ENCODE measurements at places on chromosomes 1 and 21.

- DNase-seq, result no peak
Observed at GRCh38 chr21:18499761-18500376, 96.3 kb upstream of the TMPRSS15 start.

DNA sequence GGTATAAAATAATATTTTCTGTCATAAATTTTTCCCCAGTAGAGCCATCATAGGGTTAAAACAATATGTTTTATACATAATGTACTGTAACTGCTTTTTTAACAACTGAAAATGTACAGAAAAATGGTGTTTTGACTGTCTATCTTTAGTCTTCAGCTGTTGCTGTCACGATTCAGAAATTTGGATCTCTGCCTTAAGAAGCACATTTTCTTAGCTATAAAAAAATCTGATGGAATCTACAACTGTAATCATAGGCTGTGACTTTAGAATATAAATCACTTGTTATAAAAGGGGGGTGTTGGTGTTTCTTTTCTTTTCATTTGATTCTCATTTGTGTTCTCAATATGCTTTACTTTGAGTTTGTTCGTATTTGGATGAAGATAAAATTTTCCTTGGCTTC lies 187.5 kb downstream of the PDE4B start:
- DNase-seq, result no peak

GRCh38 chr1:175853681-175854080 lies 110.3 kb upstream of the TNR start:
- no peak for DNase-seq

GRCh38 chr1:20485527-20486456 lies at the start of gene CAMK2N1:
TSS of gene CAMK2N1 (minus strand) at chr1:20486210. CDS start at chr1:20485379, 831 bp downstream.
- DNase-seq, result peak; percentile 27

GRCh38 chr1:59769736-59770095 lies 45.0 kb upstream of the HOOK1 start:
- DNase-seq, result no peak

GRCh38 chr21:44006656-44007055 lies 5.5 kb upstream of the TRAPPC10 start:
- DNase-seq, result no peak

DNA sequence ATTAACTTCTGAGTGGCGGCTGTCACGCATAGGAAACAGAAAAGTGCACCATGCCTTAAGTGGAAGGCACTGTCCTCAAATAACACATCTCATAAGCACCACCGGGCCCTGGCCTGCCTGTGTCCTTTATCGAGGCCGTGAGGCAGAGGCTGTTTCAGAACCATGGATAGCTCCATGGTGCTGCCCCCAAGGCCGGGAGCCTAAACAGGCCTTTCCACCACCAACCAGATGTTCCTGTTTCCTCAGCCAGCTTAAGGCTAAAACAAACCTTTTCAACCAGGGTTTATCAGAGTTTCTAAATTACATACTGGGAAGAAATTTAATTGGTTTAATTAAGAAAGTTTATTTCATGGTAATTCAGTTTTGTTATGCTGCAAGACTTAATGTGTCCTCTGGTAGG lies 114.4 kb downstream of the DMRTA2 start:
- no peak for DNase-seq

- DNase-seq, result no peak
Observed at GRCh38 chr1:165224504-165224903, 132.0 kb downstream of the LMX1A start.

DNA sequence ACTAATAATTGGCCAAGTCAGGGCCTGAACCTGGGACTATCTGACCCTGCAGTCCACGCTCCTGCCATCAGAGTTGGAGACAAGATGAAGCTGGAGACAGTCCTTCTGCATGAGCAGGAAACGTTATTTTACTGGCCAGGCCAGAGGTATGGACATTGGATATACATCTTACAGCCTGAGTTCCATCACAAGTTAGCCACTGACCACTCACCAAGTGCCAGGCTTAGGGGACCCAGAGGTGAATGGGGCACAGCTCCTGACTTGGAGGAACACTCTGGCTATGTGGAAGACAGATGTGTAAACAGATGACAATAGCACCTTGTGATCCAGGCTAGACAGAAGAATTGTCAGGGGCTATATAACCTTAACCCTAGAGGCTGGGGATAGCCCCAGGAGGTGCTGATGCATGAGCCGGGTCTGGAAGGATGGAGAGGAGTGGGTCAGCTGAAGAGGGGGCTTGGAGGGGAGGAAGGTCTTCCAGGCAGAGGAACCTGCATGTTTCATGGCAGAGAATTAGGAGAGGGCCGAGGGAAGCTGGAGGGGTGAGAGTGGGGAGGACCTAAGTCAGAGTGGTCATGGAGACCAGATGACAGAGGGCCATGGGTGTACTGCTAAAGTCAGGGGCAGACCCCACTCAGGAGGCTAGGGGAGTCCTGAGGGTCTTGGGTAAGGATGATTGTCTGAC lies 52.5 kb upstream of the DMRTB1 start:
- DNase-seq, result no peak

DNA sequence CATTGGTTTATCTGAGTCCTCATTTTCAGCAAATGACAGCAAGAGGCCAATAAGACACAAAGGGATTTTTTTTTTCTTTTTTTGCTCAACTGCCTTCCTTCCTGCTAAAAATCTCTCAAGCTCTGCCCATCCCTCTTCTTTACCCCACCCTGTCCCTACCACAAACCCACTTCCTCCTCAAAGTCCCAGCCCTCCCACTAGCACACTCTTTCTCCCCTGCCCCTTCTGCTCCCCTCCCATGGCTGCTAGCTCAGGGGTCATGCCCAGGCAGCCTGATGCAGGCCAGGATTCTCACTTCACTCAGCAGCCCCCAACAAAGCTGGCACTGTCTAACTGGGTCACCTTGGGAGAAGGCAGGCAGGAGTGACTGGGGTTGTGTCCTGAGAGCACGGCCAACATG lies 28.8 kb upstream of the PPP2R5A start:
- peak; percentile 5 for DNase-seq

DNA sequence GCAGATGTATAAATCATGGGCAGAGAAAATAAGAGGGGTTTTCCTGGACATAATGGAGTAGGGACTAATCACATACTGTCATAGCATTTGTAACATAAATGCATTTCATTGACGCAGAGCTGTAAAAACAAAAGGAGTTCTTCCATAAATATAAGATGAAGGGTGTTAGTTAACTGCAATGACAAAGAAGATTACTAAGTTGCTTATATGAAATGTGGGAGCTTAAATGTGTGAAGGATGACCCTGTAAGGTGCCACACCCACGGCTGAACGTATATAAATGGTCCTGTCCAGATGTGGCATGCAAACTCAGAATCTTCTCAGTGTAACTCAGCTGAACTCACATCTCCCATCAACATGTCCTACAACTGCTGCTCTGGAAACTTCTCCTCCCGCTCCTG lies at the start of gene KRTAP13-1:
TSS of gene KRTAP13-1 (plus strand) at position 301 of the 400 bp plus-strand sequence. CDS start at position 357, 56 bp downstream.
- no peak for DNase-seq

- DNase-seq, result no peak
Observed at GRCh38 chr1:206635978-206636345, 626 bp downstream of the DYRK3 start.

DNA sequence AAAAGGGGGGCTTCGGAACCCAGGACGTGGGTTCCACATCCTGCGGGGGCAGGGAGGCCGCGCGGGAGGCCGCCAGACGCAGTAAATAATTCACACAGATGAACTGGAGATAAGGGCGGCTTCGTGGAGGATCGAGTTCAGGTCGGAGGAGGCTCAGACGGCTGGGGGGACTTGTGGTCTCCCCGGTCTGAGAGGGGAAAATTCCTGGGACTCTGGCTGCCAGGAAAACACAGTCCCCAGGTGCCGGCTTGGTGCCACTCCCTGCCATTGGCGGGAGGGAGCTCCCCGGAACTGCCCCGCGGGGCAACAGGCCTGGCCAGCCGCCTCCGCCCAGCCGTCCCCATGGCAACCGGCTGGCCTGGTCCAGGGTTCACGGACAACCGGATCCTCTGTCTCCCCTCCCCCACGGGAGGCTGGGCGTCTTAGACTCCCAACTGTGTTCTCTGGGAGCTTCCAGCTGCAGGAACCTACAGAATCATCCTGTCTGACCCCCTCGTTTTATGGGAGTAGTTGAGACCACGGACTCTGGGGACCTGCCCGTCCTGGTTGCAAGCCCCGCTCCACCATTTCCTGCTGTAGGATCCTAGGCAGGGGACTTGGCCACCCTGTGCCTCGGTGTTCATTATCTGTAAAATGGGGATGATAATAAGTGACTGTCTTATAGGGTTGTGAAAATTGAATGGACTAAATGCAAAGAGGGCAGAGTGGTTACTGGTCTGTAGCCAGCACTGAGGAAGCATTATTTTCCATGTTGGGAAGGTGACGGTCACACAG lies 9.6 kb downstream of the CAMK2N1 start:
- no peak for DNase-seq

DNA sequence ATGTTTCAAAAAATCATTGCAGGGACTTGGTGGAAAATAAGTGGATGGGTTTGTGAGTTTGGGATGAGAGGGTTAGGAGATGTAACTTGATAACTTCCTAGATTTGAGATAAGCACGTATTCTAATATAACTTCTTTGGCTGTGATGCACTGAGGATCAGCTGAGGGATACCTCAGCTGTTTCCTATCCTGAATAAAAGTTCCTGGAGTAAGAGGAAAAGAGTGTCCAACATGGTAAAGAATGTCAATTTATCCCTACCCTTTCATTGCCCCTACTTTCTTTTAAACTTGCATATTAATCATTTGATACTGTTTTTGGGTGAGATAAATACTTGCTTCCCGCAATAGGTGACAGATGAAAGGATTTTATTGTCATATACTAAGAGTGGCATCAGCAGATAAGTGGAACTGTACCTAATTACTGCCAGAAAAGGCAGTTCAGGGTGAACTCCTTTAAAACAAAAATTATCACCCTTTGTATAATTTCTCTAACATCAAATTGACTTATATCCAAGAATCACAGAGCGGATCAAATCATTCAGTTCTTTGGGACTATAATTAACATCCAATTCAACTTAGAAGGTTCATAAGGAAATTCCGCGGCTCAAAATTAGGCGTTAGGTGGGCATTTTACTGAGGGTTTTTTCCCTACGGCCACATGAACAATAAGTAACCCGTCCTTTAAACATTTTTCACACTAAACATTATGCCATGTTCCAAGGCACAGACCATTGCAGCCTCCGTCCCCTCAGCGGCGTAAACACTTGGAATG lies 1.4 kb upstream of the SUCO start:
- no peak for DNase-seq

GRCh38 chr1:66518654-66519053 lies 15.3 kb upstream of the SGIP1 start:
- DNase-seq, result no peak

DNA sequence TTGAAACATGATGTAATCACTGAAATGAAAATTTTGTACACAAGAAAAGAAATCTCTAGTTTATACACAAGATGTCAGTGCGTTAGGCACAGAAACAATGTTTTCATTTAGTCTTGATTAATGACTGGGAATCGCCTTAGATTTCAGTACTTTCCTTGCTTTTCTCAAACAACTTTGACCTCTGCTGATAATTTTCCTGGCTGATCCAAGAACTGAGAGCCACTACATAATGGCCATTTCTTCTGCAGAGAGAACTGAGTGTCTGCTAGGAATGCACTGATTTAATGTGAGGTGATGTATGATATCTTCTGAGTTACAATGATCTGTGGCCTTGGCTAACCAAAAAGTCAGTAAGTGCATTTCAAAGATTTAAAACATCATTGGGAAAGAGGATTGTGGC lies 308.1 kb downstream of the CTH start:
- no peak for DNase-seq

- DNase-seq, result no peak
Observed at GRCh38 chr1:189866606-189867005, 611.1 kb downstream of the BRINP3 start.

DNA sequence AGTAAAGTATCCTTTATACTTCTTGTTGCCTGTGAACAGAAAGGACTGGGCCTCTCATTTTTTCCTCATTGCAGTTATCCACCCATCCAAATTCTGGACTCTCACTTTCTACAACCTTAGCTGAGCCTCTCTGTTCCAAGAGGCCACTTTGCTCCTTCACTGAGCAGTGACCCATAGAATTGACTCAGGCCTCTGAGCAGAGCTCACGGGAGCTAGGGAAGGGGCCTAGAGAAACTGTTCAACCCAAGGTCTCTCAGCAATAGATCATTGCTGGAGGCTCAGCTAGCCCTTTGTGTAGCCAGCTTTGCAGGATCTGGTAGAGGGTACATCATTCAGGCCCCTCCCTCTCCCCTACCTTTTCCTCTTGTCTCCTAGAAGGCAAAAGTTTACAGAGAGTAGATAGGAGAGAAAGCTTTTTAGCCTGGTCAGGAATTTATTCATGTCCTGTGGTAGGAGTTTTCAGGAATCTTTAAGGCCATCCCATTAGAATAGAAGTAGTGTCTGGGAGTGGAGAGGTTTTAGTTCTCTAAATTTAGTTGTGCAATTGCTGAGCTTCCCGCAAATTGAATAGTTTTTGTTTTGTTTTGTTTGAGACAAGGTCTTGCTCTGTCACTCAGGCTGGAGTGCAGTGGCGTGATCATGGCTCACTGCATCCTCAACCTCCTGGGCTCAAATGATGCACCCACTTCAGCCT lies 6.7 kb downstream of the INTS3 start:
- DNase-seq, result no peak

DNA sequence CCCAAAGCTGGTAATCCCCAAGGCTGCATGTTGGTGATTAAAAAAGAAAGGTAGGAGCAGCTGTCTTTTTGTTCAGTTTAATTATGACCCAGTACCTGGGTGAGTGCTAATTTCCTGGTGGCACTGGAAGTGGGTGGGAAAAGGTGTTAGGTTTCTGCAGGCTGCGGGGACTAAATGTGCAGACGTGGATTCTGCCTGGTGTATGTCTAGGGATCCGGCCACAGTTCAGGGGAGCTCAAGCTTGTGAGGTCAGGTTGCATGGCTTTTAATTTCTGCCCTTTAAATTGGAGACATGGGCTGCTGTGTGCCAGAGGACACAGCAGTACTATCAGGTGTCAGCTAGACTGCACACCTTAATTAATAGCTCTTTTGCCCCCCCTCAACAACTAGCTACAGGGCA lies 20.3 kb upstream of the TBX19 start:
- no peak for DNase-seq

GRCh38 chr1:37064039-37064438 lies 29.7 kb upstream of the GRIK3 start:
- DNase-seq, result no peak

DNA sequence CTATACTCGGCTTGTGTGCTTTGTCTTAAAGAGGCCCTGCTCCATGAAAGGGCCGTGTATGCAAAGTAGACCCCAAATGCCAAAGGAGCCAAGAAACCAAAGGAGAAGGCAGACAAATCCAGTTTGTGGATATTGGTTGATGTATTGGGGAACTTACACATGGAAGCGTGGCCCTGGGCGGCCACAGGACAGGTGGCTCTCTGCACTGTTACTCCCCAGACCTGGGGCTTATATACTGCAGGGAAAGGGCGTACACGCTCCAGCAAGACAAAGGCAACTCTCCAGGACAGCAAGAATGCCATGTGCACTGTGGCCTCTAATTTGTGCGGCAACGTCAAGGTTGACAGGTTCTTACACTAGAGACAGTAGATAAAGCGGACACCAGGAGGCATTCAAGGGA lies 24.8 kb downstream of the RSPH1 start:
- no peak for DNase-seq

- DNase-seq, result no peak
Observed at GRCh38 chr1:11333631-11334030, 60.6 kb downstream of the UBIAD1 start.

- no peak for DNase-seq
Observed at GRCh38 chr1:65147424-65148177, 402 bp upstream of the AK4 start.

GRCh38 chr1:210117198-210117597 lies 115.4 kb upstream of the SERTAD4 start:
- DNase-seq, result no peak
